ENCODE measurements at places on chromosomes 5 and 9. TPM values are rescaled to one million over a fixed set of nuclear protein-coding genes. Genes with fewer than 3 reads are reported as not detected.

DNA sequence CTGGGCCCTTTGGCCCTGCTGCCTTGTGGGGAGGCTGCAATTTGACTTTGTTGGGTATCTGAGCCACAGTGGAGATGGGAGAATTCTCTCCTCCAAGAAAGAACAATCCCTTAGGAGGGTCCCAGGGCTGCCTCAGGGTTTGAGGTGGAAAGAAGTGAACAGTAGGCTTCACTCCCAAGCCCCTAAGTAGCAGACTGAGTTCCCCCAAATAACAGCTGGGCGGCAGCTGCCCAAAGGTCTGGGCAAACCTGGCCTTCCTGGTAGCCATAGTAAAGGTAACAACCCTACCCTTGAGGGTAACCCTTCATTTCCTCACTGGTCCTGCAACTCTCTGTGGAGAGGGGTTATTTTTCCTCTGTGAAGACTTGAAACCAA, 746 bp downstream of the RGS3 start:
- DNase-seq, result no peak

DNA sequence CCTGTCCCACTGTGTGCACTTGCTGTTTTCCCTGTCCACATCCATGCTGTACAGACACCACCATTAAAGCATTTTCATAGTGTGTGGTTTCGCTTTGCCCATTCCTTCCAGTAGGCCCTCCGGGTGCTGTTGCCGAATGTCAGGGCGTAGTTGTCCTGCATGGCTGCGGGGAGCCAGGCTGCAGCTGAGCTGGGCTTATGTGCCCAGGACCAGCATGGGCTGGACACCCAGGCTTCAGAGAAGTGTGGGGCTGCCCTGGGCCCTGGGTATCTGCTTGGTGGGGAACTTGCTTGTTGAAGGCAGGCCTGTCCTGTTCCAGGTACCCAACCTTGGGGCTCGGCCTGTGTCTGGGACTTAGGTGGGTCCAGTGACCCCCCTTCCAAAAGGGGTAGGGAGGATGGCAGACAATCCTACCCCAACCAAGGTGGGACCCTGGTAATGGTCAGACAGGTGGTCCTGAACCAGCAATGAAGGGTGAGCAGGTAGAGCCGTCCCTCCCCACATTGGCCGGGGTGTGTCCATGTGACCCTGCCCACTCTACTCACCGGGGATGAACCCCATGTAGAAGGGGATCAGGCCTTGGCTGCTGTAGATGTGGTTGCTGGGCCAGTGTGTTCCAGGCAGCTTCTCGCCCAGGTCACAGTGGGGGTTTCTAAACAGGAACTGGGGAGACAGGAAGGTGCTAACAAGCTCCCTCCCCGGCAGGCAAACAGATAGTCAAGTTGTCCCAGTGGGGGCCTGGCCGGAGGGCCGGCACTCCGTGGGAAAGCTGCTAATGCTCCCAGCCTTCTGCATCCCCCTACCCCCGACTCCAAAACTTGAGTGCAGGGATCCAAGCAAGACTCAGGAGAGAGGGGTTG, 2.8 kb downstream of the TUBB4B start:
- DNase-seq, result no peak

- DNase-seq, result no peak
These were observed 5.5 kb downstream of the UBE2D2 start for GRCh38 chr5:139566611-139567010.

DNA sequence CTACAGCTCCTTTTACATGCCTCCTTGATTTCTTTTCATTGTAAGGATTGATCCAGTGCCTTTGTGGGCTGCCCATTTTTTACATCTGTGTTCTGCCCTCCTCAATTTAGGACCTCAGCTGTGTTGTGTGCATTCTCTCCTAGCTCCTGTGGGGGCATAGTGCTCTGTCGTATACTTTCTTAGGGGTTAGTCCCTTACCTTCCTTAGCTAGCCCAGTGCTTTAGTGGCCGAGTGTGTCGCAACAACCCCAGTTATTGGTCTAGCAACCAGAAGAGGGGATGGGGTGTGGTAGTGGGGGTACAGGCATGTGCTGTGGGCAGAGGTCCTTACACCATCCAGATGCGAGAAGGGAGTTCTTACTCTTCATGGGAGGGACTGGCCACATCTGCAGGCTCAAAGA, 12.1 kb downstream of the MTRR start:
- DNase-seq, result no peak

DNA sequence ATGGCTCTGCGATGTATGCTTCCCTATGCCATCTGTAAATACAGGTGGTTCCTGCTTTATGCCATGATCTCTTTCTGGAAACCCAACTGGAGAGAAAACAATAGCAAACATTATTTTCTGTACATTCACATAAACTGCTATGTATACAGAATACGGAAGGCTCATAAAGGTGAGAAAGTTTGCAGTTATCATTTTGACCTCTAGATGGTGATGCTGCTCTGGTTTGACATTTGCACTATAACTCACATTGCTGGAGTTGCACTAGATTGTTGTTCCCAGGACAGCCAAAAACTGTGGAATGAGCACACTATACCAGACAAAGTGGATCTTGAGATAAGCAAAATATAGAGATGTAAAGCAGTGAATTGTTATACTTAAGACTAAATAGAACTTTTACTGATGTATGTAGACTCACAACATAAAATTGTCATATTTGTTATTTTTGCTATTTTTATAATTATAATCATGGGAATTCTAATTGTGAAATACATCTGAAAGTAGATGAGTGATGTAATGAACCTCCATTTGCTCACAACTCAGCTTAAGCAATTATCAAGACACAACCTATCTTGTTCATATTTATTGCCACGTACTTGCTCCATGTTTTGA, 246.5 kb downstream of the PTPRD start:
- no peak for DNase-seq

- DNase-seq, result no peak
These were observed 107.2 kb upstream of the DHFR start for GRCh38 chr5:80761966-80762365.

The SEMA5A gene
- 27.1 TPM for total RNA-seq

The SLC34A1 gene
- total RNA-seq, result not detected

The MRRF gene
- total RNA-seq, result 35.7 TPM

The PDCD1LG2 gene
- 2.4 TPM for total RNA-seq

The MOB3B gene
- total RNA-seq, result 1.5 TPM

The SAXO1 gene
- total RNA-seq, result not detected
